Activated CD4-positive, alpha-beta T cell treated with anti-CD3 and anti-CD28 coated beads, Interleukin-2, amount 50 U/mL, for 24 hours (primary cell): ENCODE measurements at places on chromosomes 7 and 10.

- no peak for DNase-seq
Measured at GRCh38 chr7:95454438-95455045, 19.7 kb upstream of the PON2 start.

- no peak for DNase-seq
Measured at GRCh38 chr7:91443862-91444261, 179.6 kb downstream of the FZD1 start.

GRCh38 chr7:143375298-143376034 is 5.7 kb upstream of the ZYX start:
- no peak for DNase-seq

DNA sequence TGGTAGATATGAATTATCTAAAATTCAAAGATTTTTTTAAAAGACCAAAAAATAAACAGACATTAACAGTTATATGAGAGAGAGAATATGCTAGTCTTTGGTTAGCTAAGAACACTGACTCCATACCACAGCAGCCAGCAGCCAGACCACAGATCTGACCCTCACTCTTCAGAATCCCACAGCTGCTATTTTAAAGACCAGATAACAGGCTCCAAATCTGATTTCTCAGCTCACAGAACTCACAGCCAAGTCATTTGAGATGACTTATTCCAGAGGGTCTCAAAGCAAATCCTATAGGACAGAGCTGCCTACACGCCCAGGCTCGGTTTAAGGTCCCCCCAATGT is 20.4 kb downstream of the NUDCD3 start:
- no peak for DNase-seq

DNA sequence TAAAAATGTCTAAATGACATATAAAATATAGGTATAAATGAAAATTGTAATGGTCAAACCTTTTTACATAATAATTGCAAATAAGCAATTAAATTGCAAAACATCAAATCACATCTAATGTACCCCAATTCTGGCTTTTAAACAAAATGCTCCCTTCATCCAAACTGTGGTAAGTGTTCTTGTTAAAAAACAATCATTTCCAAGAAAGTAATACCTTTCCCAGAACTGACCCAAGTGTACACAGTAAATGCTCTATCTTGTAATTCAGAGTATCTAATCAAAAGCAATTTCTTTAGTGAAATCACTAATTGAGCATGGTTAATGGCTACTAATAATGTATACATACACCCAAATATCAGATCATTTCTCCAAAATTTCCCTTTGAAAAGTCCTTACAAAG is 28.0 kb downstream of the ITGB1 start:
- no peak for DNase-seq

DNA sequence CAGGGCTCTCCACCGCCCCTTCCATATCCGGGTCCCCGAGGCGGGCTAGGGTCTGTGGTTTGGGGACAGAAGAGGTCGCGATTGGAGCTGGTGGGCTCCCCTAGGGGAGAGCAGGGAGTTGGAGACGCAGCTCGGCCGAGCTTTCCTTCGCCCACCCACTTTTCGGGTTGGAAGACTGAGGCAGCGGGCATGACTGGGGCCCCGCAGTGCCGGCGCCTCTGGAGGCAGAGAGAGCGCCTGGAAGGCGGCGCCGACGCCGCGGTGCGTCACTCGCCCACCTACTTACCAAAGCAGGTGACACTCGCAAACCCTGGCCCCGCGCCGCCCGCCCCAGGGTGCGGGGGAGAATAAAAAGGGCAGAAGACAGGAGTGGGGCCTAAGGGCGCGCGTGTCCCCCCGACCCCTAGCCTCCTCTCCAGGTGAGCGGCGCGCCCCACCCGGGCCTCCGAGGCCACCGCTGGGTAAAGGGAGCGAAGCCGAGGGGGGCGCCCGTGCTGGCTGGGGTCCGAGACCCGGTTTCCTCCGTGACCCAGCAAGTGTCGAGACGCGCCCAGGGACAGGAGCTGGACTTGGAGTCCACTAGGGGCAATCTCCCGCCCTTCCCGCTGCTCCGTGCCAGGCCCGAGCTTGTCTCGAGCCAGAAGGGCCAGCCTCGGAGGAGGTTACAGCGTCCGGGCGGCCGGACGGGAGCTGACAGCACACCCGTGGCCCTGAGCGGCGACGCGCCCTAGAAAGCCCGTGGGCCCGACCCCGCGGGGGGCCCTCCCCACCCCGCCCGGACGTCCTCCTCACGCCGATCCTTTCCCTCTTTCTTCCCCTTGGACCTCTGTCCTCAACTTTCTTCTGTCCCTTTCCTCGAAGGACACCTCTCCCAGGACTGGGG is 34.4 kb upstream of the GRID1 start:
- peak; percentile 63 for DNase-seq

- DNase-seq = no peak
Measured at GRCh38 chr7:142500366-142500765, 242.5 kb upstream of the PRSS58 start.

GRCh38 chr10:6044751-6045313 is 17.3 kb downstream of the IL2RA start:
- DNase-seq = no peak

GRCh38 chr7:259751-260405 is 30.1 kb upstream of the FOXL3 start:
- no peak for DNase-seq

DNA sequence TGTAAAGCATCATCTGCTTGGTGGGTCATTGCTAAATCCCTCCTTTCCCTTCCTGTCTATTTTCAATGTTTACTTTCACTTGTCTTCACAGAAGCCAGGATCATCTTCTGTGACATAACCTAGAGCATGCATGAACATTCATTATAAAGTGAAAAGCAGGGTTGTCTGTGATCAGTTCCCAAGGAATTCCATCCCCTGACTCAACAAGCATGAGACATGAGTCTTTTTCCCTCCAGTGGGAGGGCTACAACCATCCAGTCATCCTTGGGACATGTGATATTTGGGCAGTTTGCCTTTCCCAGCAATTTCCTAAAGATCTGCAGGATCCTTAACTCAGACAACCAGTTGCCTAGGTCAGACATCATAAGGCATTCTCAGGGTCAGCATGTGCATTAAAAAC is 166.3 kb upstream of the TMEM196 start:
- DNase-seq = no peak

DNA sequence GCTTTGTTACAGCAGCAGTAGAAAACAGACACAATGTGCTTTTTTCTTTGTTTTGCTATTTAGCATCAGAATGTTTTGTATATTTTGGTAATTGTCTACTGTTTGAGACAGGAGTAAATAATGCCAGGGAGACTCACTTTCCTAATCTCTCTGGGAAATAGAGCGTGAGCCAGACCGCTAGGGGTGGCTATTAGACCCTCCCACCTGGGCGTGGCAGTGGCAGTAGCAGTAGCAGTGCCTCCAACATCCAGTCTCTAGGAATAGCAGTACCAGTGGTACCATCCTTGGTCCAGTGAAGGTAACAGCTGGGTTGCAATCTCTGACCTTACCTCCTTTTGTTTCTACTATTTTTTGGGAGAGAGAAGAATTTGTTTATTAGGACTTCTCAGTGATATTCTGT is 165.7 kb upstream of the MAGI2 start:
- no peak for DNase-seq

DNA sequence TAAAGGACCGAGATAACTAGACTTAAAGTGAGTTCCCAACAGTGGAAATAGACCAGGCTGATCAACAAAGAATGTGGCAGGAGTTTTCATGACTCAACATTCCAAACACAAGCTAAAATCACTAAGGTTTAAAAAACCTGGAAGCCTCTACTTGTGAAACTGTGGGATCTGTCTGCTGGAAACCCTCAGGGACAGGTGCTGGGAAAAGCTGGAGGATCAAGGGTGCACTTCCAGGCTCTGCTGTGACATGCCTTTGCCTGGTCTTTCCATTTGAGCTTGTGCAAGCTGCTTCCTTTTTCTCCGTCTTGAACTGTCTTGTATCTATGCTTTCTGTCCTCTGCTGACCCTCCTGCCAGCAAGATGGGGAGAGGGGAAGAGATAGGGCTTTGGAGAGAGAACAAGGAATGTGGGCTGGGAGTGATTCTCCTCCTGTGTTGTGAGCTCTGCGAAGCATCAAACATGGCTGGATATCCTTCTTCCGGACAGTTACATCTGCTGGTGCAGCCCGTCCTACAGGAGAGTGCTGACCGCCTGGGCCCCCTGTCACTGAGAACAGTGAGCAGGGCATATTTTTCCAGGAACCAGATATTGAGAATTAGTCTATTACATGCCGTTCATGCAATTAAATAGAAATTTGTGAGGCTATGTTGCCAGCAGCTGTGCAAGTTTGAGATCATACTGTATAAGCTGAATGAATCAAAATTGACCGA is 25.5 kb downstream of the ARHGAP22 start:
- DNase-seq = no peak

GRCh38 chr10:31935678-31936077 is 7.0 kb upstream of the ARHGAP12 start:
- DNase-seq = no peak

DNA sequence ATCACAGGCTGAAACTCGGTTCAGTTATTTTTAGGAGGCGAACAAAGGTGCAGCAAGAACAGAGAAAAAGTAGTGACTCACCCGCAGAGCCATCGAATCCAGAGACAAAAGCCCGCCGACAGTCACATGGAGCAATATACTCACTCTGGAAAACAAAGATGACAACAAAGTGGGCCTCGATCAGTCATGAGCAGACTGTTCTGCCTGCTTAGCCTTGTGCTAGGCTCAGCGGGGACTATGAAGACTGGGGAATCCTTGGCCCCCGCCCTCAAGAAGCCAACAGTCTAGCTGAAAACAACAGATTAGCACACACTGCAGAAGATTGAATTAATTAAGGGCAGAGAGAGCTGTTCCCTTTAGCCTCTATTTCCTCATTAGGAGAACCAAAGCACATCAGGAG is 30.4 kb downstream of the XPNPEP1 start:
- DNase-seq = no peak

DNA sequence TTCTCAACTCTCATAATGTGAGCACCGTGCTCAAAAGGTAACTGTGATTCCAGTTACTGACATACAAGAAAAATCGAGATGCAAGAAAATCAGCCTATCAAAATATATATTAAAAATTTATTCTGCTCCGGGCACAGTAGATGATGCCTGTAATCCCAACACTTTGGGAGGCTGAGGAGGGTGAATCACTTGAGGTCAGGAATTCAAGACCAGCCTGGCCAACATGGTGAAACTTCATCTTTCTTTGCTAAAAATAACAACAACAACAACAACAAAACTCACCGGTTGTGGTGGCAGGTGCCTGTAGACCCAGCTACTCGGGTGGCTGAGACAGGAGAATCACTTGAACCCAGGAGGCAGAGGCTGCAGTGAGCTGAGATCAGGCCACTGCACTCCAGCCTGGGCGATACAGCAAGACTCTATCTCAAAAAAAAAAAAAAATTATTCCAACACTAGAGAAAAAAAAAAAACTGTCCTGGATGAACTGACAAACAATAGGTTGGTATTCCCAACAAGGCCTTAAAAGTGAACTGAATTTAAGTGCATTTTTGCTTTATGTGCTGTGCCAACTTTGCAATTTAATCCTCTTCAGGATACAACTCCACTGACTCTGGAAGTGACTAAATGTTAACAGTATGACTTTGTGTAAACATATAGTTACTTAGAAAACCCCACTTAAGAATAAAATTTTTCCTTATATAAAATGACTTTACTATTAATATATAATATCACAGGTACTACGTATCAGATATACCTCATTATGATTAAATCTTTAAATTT is 51.1 kb downstream of the JMJD1C start:
- no peak for DNase-seq

DNA sequence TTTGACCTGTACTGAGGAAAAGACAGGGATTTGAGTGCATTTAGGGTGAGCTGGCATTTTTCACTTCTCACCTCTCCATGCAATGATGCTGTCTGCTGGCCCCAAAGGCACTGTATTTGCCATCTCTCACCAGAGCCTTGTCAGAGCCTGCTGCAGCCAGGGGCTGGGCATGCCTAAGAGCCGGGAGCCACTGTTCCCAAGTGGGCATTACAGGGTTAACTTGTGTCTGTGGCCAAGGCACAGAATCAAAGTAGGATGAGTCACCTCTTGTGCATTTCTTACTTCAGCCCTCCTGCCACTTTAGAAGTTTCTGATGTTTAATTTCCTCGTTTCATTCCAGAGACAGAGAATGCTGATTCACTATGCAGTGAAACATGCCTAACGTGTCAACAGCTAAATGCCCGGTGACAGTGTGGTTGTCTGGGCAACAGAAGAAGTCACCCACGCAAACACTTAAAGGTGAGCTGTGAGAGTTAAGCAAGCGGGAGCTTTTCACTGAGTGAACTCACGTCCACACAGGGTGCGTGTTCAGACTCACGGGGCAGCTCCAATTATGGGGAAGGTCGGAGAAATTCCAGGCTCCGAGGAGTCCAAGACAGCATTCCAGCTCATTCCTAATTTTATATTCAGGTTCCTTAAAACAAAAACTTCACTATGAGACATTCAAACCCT is 57.1 kb upstream of the IGFBP3 start:
- no peak for DNase-seq

- DNase-seq = no peak
Measured at GRCh38 chr7:79272066-79272669, 181.3 kb downstream of the MAGI2 start.

DNA sequence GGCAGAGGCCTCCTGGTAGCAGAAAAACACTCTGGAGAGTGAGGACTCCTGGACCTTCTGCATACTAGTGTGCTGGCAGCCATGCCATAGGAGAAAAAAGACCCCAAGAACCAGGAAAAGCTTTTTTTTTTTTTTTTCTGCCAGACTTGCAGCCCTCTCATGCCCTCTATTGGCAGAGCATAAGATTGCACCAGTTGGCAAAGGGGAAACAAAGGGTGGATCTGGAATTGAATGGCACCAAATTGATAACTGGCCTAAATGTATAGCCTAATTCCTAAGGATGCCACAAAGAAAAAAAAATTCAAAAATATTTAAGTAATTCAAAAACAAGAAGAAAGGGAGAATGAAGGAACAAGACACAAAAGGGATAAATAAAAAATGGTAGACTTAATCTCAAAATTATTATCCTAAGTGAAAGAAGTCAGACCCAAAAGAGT is 112.5 kb upstream of the GHITM start:
- DNase-seq = no peak

DNA sequence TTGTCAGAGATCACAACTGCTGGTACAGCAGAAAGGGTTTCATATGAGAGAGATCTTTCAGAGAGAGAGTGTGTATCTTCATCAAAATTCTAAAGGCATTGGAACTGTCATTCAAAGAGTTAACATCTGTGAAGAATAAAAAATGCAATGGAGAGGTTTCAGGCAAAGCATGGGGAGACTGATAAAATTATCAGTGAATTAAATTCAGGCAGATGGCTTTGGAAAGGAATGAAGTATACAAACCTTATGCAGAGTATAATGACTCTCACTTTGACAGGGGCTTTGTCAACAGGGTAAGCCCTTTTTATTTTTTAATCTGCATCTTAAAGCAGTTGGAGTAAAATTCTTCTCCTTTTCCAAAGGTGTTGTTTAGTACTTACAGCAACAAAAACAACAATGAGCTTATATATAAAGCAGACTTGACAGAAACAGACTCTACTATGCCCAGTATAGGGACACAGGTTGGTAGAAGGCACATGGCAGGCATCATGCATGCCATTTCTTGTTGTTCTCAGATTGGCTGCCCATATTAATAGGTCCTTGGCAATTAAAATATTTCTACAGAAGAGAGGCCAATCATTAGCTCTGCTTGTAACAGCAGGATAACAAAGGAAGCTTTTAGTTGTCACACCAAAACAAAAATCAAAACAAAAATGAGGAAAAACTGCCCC is 54.9 kb upstream of the NXPH1 start:
- no peak for DNase-seq

- DNase-seq = no peak
Measured at GRCh38 chr10:110750931-110751330, 106.8 kb downstream of the RBM20 start.
